ENCODE measurements at places on chromosomes 7 and 10.
A peak's percentile ranks its signal among the peaks of the same experiment; 100 is the strongest.

DNA sequence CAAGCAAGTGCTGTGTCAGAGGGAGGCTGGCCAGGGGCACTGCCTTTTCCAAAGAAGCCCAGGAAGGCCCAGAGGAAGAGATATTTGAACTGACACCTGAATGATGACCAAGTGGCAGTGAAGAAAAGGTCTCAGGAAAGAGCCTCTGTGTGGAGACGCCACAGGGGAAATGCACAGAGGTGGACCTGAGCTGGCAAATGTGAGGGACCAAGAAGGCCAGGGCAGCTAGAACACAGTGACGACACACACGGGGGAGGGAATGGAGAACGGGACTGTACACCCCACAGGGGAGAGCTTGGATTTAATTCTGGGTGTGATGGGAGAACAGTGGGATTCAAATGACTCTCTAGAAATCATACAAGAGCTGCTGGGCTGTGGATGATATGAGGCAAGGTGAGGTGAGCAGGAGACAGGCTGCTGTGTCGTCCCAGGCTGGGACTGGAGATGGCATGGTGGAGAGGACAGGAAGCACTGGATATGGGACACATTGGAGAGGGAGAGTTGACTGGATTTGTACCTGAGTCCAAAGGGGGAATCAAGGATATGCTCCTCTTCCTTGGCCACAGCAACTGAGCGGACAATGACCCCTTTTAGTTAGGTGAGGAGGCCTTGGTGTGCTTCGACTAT lies 84.2 kb upstream of the DDC start:
- DNase-seq, result no peak

- no peak for DNase-seq
Observed at GRCh38 chr7:22728401-22729029, 1.5 kb downstream of the IL6 start.

DNA sequence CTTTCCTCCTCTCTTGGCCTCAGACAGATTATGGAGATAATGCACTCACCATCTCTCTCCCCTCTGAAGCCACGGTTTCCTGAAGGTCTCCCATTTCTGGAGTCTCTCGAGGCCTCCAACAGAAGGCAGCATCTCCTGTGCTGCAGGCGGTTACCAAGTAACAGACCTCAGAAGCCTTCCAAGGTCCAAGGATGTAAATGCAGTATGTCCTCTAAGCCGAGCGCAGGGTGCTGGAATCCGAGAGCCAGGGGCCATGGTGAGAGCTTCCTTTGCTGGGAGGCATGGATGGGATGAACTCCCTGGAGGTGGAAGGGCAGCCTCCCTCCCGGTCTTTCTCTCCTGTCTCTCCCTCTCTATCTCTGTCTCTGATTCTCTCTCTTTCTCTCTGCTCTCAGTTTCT lies 79.8 kb downstream of the ADARB2 start:
- no peak for DNase-seq

DNA sequence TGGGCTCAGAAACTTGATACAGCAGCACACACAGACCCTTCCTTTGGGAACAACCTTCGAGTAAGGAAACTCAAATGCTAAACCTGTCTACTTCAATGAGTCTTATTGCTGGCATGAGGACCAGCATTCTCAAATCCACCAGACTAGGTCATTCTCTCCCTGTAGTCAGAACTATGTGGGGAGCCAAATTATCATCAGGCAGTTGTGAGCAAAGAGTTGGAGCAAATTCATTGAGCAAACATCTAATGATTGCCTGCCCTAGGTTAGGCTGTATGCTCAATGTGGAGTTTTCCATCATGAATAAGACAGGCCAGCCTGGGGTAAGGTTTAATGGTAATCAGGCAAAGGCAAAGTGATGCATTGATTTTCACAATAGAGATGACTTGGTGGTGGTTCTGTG lies 3.6 kb downstream of the EPDR1 start:
- DNase-seq, result no peak

DNA sequence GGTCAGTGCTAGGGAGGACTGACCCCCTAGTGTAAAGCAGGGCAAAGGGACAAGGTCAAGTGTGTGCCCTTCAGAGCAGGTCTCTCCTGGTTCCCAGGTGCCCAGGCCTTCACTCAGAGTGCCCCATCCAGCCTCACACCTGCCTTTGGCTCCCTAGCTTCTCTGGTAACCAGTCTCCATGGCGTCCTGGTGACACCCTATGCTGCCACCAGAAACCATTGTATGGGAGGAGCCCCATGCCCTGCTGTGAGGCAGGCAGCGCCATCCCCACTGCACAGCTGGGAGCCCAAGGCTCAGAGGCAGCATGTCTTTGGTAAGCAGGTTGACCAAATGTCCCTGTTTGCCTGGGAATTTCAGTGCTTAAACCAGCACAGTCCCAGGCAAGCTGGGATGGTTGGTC lies 33.1 kb upstream of the HMX3 start:
- DNase-seq, result no peak

GRCh38 chr7:133183042-133183794 lies 69.7 kb upstream of the EXOC4 start:
- DNase-seq, result no peak

DNA sequence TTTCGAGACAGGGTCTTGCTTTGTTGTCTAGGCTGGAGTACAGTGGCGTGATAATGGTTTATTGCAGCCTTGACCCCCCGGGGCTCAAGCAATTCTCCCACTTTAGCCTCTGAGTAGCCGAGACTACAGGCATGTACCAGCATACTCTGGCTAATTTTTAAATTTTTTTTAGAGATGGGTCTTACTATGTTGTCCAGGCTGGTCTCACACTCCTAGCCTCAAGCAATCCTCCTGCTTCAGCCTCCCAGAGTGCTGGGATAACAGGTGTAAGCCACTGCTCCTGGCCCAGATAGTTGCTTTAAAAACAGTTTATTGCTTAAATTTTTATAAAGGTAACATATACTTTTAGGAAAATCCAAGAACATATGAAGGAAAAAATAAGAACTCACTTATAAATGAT lies 26.3 kb downstream of the NEURL1 start:
- DNase-seq, result no peak

GRCh38 chr10:6116806-6117205 lies 28.0 kb downstream of the RBM17 start:
- no peak for DNase-seq

DNA sequence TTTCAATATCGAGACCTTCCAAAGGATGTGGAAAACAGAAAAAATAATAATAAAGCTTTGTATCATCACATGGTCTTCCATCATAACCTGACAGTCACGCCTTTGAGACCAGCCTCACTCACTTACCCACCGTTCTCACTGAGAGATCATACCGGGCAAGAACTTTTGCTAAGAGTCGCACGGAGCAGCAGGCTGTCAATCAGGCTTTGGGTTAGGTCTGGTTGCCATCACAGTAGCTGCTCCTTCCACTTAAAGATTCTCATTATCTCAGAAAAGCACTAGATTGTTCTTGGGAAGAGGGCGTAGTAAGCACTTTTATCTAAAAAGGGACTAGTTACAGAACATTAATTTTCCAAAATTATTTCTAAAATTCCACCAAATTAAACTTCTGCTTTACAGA lies 2.0 kb downstream of the RELN start:
- DNase-seq, result peak; percentile 21

- no peak for DNase-seq
Observed at GRCh38 chr10:128237710-128238109, 111.5 kb upstream of the MKI67 start.

GRCh38 chr7:83588602-83589240 lies 60.2 kb downstream of the SEMA3E start:
- peak; percentile 63 for DNase-seq

DNA sequence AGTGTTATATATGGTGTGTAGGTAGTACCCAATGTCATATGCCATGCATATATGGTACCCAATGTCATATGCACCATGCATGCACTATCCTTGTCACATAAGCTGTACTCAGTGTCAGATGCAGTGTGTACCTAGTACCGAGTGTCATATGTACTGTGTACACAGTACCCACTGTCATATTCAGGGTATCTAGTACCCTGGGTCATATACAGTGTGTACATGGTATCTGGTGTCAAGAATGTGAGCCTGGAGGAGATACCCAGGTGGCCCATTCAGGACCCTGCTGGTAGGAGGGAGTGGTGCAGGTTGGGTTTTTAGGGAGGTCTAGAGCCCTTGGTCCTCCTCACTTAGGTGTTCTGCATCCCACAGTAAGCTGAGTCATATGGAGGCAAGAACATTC lies 1.8 kb downstream of the ZMYND11 start:
- peak; percentile 69 for DNase-seq

DNA sequence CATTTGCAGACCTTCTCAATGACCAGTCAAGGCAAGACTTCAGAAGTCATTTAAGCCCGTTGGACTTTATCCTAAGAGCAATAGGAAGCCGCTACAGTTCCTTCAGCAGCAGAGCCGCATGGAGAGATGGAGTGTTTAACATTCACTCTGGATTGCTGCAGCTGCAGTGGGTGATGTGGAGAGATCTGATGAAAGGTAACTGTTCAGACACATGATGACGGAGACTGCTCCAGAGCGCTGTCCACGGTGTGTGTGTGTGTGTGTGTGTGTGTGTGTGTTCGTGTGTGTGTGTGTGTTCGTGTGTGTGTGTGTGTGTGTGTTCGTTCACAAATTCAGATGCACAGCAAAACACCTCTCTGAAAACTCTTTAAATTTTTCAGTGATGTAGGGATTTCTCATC lies 37.0 kb downstream of the SEC61G start:
- peak; percentile 31 for DNase-seq

DNA sequence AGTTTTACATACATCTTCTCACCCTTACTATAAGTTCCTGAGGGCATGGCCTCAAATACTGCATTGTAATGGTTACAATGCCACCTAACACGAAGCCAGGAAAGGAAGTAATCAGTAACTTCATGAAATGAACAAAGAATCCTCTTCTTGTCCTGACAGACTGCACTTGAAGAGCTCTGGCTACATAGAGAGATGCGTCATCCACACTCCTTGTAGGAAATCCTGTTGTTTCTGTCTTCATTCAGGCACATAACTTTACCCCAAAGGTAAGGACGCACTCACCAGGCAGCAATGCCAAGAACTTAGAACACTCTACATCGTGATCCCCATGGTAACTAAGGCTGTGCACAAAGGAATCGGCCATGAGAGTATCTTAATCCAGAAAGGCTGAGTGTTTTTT lies 80.3 kb upstream of the ARID5B start:
- DNase-seq, result no peak

- no peak for DNase-seq
Observed at GRCh38 chr10:133008196-133008595, 65.8 kb upstream of the CFAP46 start.

- DNase-seq, result peak; percentile 32
Observed at GRCh38 chr10:60820093-60820754, 41.9 kb downstream of the CDK1 start.
